Activated CD8-positive, alpha-beta T cell treated with anti-CD3 and anti-CD28 coated beads for 36 hours (primary cell): ENCODE measurements at places on chromosomes 5 and 9.

GRCh38 chr5:79423296-79423695 lies 90.6 kb downstream of the HOMER1 start:
- DNase-seq = no peak

DNA sequence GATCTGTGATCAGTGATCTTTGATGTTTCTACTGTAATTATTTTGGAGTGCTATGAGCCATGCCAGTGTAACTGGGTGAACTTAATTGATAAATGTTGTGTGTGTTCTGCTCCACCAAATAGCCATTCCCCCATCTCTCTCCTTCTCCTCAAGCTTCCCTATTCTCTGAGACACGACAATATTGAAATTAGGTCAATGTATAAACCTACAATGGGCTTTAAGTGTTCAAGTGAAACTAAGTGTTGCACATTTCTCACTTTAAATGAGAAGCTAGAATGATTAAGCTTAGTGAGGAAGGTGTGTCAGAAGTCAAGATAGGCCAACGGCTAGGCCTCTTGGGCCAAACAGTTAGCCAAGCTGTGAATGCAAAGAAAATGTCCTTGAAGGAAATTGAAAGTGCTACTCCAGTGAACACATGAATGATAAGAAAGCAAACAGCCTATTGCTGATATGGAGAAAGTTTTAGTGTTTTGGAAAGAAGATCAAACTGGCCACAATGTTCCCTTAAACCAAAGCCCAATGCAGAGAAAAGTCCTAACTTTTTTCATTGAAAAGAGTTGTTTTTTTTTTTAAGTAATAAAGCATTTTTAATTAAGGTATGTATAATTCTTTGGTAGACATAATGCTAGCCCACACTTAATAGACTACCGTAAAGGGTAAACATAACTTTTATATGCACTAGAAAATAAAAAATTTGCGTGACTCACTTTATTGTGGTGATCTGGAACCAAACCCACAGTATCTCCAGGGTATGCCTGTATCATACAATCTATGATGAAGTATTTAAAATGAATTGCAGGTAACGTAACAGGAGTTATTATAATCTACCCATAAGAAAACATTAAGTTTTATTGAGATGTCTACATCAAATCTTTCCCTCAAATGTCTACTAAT lies 42.5 kb upstream of the ALDH1A1 start:
- DNase-seq = no peak

DNA sequence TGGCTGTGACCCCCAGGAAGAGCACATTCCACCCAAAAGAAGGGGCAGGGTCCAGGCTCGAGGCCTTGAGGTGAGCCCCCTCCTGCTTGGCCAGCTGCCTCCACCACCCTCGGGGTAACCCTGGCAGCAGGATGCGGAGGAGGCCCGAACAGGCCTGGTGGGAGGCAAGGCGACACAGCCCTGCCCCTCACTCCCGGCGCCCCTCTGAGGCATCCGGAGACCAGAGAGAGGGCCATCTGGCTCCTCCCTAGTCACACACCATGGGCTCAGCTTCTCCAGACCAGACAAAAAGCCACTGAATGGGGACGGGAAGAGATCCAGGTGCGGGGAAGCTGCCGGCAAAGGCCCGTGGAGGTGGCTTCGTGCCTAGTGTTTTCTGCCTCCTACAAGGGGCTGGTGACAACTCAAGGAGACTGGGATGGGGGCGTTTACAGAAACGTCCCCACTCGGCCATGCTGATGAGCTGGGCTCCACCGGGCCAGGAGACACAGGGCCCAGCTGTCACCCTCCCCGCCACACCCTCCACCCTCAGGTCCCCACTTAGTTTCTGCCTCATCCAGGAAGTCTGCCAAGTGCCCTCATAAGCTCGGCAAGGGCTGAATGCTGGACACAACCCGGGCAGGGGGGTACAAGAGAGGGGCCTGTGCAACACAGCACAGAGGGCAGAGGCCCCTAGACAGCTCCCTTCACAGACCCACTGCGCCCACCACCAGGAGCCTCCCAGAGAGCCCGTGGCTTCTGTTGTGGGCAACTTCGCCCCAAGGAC lies 41.9 kb downstream of the NACC2 start:
- no peak for DNase-seq

DNA sequence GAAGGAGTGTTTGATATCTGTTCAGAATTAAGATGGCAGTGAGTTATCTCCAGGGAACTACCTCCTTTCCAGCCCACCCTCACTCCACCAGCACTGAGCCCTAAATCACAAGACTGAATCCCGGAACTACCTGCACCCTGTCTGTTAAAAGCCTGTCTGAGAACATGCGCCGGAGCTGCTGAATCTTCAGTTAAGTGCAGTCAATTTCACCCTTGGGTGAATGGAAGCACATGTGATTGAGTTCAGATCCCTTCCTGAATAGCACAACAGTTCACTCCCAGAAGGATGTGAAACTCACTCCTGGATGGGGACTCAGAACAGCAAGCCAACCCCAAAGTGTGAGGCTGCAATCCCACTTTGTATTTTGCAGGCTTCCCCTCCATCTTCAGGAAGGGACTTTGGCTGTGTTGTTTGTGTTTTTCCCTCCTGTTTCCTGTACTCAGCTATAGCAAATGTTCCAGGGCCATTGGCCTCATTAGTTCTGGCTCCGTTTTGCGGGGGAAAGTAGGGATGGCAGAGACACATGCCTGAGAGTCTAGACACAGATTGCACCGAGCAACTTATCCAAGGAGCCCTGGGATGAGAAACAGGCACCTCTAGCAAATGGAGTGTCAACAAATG lies 43.4 kb downstream of the DPYSL3 start:
- DNase-seq = no peak

DNA sequence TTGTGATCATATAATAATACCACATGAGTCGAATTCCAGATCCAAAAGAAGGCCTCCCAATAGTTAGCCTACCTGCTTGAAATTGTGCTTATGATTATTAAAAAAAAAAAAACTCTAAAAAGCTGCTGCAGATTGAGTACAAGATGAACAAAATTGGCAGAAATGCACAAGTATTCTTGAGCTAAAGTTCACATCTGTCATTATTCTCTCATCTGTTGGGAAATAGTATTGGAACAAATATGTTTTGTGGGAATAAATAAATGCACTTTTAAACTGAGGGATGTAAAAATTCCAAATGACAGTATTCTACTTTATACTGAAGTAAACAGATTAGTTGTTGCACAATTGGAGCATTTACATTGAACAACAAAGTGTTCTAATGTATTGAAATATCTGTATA lies 15.7 kb downstream of the DAB2 start:
- no peak for DNase-seq

DNA sequence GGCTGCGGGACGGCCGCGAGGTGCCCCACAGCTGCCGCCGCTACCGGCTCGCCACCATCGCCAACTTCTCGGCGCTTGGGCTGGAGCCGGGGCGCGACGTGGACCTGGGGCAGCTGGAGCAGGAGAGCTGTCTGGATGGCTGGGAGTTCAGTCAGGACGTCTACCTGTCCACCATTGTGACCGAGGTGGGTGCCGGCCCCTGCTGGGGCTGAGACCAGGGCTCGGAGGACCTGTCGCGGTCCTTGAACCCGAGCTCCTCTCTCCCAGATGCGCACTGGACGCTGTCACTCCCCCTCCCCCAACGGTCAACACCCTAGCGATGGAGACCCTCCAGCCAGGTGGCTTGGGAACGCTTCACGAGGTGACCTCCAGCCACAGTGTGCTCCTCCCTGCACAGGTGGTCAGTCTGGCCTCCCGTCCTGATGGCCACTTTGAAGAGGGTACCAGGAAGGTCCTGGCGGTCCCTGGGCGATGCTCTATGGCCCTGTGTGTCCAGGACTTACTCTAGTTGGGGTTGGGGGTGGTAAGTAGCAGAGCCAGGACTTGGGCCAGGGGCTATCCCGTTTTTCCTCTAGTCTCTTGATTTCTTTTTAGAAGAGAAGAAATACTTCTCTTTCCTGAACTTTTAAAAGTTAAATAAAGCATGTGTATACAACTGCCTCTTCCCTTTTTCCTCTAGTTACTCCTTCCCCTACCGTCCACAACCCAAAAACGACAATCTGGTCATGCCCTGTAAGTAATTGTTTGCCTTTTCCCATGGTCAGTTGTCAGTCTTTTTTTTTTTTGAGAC lies 866 bp downstream of the SLC22A5 start:
- DNase-seq = no peak

GRCh38 chr9:19741178-19741577 lies 47.7 kb downstream of the SLC24A2 start:
- no peak for DNase-seq

GRCh38 chr5:107868650-107869409 lies 198.1 kb upstream of the EFNA5 start:
- no peak for DNase-seq

- DNase-seq = peak; percentile 22
Measured at GRCh38 chr9:129568560-129569501, 52.1 kb downstream of the C9orf50 start.

DNA sequence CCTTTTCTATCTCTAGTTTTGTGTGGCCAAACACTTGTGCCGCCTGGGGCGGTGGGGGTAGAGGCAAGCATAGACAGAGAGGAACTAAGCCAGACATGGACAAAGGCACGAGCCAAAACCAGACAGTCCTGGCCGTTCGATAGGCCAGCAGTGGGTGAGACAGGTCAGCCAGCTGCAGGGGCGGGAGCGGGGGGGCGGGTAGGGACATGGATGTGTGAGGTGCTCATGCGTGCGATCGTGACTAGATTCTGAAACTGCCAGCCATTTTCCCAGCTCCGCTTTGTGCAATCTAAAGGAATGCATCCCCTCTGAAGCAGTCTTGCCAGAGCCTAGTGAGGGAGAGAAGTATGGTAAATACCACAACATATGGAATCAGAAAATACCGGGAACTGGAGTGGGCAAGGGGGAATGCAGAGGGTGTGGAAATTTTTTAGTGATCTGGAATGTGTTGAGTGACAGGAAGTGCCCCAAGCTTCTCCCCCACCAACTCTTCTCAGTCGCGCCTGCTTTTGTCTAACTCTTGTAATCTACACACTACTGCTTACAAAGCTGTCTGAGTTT lies 111.9 kb downstream of the NR6A1 start:
- DNase-seq = peak; percentile 70
